WERI-Rb-1 (cell line): ENCODE measurements at places on chromosomes 13 and 19.

DNA sequence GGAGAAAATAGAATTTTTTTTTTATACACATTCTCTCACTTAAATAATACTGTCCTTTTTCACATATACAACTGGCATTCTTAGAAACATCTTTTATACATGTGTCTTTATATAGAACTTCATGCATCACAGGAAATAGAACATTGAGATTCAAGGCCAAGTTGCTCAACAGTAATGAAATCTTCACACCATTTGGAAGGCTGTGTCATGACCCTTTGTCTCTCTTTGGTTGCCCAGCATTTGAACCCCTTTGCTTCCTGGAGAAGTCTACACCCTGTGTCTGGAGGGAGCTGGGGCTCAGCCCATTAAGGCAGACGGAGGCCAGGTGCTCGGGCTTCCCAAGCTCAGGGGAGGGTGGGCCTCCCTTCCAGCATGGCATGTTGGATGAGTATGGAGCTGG, 41.1 kb downstream of the B3GLCT start:
- no peak for DNase-seq

- DNase-seq, result no peak
Observed at GRCh38 chr13:43206838-43207237, 183.5 kb downstream of the DNAJC15 start.

GRCh38 chr13:110445722-110446574, 115.6 kb downstream of the RAB20 start:
- no peak for DNase-seq

DNA sequence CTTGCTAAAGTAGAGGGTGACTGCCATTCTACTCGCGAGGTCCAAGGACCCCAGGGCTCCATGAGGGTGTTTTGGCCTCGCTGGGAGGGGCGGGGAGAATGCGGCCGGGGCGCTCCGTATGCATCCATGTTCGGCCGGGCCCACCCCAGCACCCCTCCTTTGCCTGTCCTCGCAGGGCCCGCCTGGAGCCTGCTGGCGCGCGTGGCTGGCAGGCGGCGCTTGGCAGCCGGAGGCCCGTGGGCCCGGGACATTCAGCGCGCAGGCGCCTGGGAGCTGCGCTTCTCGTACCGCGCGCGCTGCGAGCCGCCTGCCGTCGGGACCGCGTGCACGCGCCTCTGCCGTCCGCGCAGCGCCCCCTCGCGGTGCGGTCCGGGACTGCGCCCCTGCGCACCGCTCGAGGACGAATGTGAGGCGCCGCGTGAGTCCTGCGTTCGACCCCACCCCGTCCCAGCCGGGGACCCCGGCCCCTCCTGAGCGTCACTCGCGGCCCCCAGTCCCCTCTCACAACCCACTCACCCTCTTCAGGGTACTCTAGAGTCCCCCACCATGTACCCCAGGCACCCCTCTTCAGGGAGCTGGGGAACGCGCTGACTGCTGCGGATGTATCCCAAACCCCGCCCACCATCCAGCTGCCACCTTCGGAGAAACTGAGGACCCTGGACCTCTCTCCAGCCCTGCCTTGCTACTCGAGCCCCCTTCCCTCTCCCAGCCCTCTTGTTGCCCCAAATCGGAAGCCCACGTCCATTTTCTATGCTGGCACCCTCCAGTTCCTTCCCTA, 4.1 kb downstream of the DLL3 start:
- peak; percentile 76 for DNase-seq

- no peak for DNase-seq
Observed at GRCh38 chr13:57056601-57057180, 84.0 kb upstream of the PRR20A start.

DNA sequence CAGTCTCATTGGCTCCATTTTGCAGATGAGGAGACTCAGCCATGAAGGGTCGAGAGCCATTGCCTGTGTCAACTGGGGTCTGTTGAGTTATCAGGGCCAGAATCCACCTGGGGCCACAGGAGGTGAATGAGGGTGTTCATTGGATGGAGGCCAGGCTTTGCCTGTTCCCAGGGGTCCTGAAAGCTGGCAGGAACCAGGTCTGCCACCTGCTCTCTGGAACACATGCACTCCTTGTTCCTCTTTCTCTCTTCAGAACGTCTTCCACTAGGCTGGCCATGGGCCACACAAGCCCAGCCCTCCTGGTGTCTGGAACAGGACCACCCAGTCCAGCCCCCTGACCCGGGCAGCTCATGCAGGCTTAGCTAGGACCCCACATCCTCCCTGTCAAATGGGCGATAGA, 21.1 kb downstream of the PPP1R37 start:
- no peak for DNase-seq

DNA sequence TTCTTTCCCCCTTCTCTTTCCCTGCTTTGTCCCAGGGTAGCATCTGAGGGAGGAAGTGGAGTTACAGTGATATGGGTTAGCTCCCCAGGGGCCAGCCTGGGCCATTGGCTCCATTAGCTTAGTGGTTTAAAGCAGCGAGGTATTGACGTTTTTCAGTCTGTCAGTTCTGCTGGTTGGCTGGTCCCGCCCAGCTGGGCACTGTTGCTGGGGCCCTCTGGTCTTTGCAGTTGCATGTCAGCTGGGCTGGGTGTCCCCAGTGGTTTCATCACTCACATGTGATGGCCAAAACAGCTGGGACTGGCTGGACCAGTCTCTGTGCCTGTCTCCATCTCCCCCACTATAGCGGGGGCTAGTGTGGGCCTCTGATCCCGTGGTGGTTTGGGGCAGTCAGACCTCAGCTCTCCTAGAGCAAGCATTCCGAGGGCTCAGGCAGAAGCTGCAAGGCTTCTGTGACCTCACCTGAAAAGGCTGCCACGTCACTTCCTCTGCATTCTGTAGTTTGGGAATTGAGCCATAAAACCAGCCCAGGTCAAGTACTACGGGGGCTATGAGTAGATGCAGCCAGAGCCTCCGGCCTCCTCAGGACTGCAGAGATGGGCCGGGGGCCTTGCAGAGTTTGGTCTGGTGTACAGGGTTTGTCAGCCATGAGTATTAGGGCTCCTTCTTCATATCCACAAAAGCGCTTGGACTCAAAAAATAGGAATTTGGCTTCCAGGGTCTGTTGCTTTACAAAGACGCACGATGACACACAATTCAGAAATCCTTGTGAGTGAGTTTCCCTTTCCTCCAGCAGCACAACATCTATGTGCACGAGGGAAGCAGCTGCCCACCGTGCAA, 30.0 kb downstream of the TSSK6 start:
- DNase-seq, result no peak

GRCh38 chr19:29432677-29433076, 93.1 kb upstream of the VSTM2B start:
- no peak for DNase-seq

- no peak for DNase-seq
Observed at GRCh38 chr13:38346764-38347163, 2.9 kb upstream of the UFM1 start.

GRCh38 chr19:4583961-4584669, 24.6 kb upstream of the SEMA6B start:
- DNase-seq, result peak; percentile 72

DNA sequence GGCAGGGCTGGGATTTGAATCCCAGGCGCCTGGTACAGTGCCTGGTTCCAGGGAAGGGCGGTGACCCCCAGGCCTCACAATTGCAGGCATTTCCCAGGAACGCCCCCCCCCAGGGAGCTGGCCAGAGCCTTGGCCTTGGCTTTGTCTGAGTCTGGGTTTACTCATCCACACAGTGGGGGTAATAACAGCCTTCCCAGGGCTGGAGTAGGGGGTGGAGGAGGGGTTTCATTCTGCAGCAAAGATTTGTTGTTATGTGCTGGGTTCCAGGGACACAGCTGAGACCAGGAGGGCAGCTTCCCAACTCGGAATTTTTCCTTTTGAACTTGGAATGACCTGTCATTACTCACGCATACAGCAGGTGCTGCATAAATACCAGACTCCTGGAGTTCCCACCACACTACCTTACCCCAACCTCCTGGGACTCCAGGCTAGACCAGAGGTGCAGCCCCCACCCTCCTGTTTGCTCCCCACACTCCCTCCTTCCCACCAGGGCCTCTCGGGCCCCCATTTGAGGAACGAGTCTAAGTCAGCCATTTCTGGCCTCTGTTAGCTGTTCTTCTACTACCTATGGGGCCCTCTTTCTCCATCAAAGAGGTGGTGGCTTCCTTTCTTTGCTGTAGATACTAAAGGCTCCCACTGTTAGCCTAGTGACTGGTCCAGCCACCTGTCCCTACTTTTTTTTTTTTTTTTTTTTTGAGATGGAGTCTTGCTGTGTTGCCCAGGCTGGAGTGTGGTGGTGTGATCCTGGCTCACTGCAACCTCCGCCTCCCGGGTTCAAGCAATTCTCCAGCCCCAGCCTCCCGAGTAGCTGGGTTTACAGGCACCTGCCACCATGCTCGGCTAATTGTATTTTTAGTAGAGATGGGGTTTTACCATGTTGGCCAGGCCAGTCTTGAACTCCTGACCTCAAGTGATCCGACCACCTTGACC, 1.6 kb upstream of the ADAMTS10 start:
- no peak for DNase-seq

DNA sequence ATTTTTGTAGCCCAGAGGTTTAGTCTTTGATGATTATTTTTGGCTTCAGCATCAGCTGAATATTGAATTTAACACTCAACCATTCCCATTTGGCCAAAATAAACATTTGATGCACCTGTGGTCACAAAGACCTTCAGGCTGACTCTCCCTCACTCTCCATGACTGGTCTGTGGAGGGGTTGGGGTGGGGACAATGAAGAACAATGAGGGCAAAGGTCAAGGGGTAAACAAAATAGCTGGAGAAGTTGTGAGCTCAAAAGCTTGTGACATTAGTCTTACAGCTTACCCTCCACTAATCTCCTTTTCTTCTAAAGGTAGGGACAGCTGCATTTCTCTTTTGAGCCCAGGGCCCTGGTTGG, 86.9 kb downstream of the SLC15A1 start:
- no peak for DNase-seq

DNA sequence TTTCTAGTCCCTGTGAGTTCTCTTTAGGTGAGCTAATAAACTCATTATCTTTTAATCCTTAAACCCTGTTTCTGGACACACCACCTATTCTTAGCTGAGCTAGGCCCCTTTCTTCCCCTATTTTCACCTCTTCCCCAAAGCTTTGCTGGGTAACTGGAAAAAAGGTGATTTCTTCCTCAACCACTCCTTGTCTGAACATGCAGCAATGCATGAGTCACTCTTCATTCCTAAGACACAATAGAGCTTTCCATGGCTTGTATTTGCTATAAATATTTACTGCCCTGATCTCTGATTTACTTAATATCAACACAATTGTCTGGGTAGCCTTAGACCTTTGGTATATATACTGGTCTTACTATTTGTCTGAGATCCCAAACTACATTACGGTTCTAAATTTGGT, 370.9 kb downstream of the KLF5 start:
- DNase-seq, result no peak

DNA sequence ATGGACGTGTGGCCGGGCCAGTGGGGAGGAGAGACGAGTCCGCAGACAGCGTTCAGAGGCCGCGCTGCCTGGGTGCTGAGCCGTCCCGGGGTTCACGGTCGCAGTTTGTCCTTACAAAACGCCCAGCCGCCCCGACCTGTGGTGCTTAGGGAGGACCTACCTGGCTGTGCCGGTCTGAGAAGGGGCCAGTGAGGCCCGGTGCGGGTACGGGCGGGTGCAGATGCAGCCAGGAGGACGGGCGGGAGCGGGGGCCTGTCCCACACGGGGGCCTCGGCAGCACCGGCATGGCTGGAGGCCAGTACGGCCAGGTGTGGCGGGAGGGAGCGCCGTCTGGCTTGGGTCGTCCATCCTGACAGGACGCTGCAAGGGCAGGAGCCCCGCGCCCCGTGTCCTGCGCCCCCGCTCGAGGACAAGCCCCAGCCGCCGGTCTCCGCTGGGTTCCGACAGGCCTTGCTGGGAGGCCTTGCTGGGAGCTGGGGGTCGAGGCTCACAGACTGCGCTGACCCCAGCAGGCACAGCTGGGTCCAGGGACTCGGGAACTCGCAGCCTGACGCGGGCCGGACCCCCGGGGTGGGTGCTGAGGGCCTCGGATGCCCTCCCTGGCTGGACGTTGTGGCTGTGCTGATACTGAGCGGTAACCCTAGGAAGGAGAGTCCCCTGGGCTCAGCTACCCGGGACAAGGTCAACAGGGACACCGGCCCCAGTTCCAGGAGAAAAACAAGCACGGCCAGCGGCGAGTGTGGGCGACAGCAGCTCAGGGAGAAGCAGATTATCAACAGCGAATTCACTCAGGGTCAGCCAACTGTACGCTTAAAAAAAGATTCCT, 5.3 kb upstream of the PROZ start:
- peak; percentile 58 for DNase-seq

- DNase-seq, result peak; percentile 77
Observed at GRCh38 chr13:83877651-83878355, 4.5 kb downstream of the SLITRK1 start.

DNA sequence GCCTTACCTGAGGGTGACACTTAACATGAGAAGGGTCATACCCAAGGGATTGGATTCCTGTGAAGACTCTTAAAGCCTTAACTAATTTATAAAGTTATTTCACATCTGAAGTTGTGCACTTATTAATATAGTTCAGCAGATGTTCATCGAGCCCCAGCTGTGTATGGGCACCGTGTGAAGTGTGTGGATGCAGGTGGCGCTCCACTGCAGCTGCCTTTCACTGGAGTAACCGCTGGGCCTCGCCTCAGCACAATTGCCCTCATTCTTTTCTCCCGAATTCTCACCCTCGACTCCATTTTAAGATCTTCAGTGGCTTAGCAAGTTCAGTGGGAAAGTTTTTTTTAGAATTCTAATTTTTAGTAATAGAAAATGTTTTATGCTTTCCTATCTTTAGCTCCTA, 66.2 kb downstream of the DPY19L3 start:
- no peak for DNase-seq

GRCh38 chr19:28737021-28737895, 475.7 kb downstream of the UQCRFS1 start:
- no peak for DNase-seq

DNA sequence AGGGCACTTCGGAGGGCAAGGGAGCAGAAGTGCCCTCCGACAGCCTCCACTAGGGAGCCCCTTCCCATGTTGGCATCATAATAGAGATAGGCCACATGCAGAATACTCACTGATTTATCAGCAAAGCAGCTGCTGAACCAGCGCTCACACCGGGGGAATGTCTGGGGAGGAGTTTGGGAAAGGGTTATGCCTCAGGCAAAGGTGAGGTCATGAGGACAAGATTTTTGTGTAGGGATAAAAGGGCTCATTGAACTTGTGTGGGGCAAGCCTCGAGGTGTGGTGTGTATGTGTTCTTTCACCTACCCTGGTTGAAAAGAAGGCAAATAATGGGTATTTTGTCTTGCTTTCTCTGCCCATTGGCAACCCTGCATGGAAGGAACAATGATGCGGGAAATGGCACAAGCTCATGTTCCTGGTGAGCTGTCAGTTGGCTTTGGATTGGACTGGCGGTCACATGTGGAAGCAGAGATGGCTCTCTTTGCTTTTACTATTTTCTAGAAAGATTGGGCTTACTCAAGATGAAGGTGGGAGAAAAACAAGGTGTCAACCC, 39.1 kb upstream of the SLC7A9 start:
- no peak for DNase-seq
